ENCODE measurements at places on chromosomes 12 and 14. TPM values are rescaled to one million over a fixed set of nuclear protein-coding genes. Genes with fewer than 3 reads are reported as not detected.

TTC8 gene
- polyA plus RNA-seq, result 73.9 TPM

TMBIM4 gene
- polyA plus RNA-seq, result 68.5 TPM

POTEG gene
- 0.43 TPM for polyA plus RNA-seq

AMDHD1 gene
- polyA plus RNA-seq, result 0.07 TPM

CCDC60 gene
- polyA plus RNA-seq, result not detected

KIF26A gene
- polyA plus RNA-seq, result 1.4 TPM

OR6C2 gene
- polyA plus RNA-seq, result not detected

TSHR gene
- polyA plus RNA-seq, result not detected

SOX5 gene
- polyA plus RNA-seq, result 0.21 TPM

DAO gene
- not detected for polyA plus RNA-seq

KTN1 gene
- 39.5 TPM for polyA plus RNA-seq

GUCY2C gene
- polyA plus RNA-seq, result not detected

CAPZA3 gene
- not detected for polyA plus RNA-seq

NELL2 gene
- polyA plus RNA-seq, result 0.28 TPM

CATSPERB gene
- 0.10 TPM for polyA plus RNA-seq

CIROP gene
- polyA plus RNA-seq, result not detected

NINJ2 gene
- polyA plus RNA-seq, result 0.07 TPM

TEX52 gene
- not detected for polyA plus RNA-seq

RERG gene
- polyA plus RNA-seq, result 0.84 TPM

APOLD1 gene
- polyA plus RNA-seq, result 1.7 TPM

ZC2HC1C gene
- 1.2 TPM for polyA plus RNA-seq

CFAP73 gene
- polyA plus RNA-seq, result not detected

ARL6IP4 gene
- polyA plus RNA-seq, result 321 TPM

PRDM4 gene
- polyA plus RNA-seq, result 22.1 TPM

PARPBP gene
- 3.1 TPM for polyA plus RNA-seq

ST8SIA1 gene
- polyA plus RNA-seq, result 0.12 TPM

CPNE6 gene
- not detected for polyA plus RNA-seq

DEPDC4 gene
- polyA plus RNA-seq, result 0.76 TPM

DEGS2 gene
- polyA plus RNA-seq, result 0.02 TPM

KSR2 gene
- 0.15 TPM for polyA plus RNA-seq

ANKRD9 gene
- 21.3 TPM for polyA plus RNA-seq

SPIC gene
- polyA plus RNA-seq, result not detected

GAS2L3 gene
- polyA plus RNA-seq, result 1.6 TPM

KLRK1 gene
- not detected for polyA plus RNA-seq

CDCA3 gene
- 34.0 TPM for polyA plus RNA-seq

HNRNPA1 gene
- polyA plus RNA-seq, result 841 TPM

NPFF gene
- not detected for polyA plus RNA-seq

CLEC12A gene
- polyA plus RNA-seq, result not detected

TAS2R42 gene
- polyA plus RNA-seq, result not detected

KRT77 gene
- not detected for polyA plus RNA-seq

GPD1 gene
- polyA plus RNA-seq, result 0.26 TPM

ZNF641 gene
- 1.9 TPM for polyA plus RNA-seq

SLC10A1 gene
- polyA plus RNA-seq, result not detected

AMIGO2 gene
- polyA plus RNA-seq, result 1.3 TPM

ADGRD1 gene
- polyA plus RNA-seq, result not detected

LRP1-AS gene
- polyA plus RNA-seq, result not detected

ACADS gene
- 4.9 TPM for polyA plus RNA-seq

CCDC175 gene
- not detected for polyA plus RNA-seq

DENND5B gene
- polyA plus RNA-seq, result 5.3 TPM

FSCB gene
- polyA plus RNA-seq, result not detected

PKP2 gene
- 0.06 TPM for polyA plus RNA-seq

APOF gene
- not detected for polyA plus RNA-seq

ZFHX2 gene
- polyA plus RNA-seq, result 0.77 TPM

C12orf50 gene
- polyA plus RNA-seq, result 0.10 TPM

CCDC92 gene
- 34.8 TPM for polyA plus RNA-seq

RNASE3 gene
- not detected for polyA plus RNA-seq
